ENCODE measurements at places on chromosomes 16 and 17. TPM values are rescaled to one million over a fixed set of nuclear protein-coding genes. Genes with fewer than 3 reads are reported as not detected.

Gene KDM8
- 73.7 TPM for total RNA-seq

Gene HS3ST3B1
- total RNA-seq = 39.8 TPM

Gene RAB26
- total RNA-seq = 10.2 TPM

Gene TP53TG3E
- not detected for total RNA-seq

Gene AATK
- 0.70 TPM for total RNA-seq

Gene USP43
- 11.8 TPM for total RNA-seq

Gene DNAAF8
- 0.45 TPM for total RNA-seq

Gene KRT13
- total RNA-seq = not detected

Gene MLYCD
- total RNA-seq = 17.1 TPM

Gene DHODH
- 28.4 TPM for total RNA-seq

Gene MLKL
- 2.9 TPM for total RNA-seq

Gene PPM1D
- 5.0 TPM for total RNA-seq

Gene MRPL45
- 19.1 TPM for total RNA-seq

Gene MT4
- total RNA-seq = not detected

Gene NAGPA
- total RNA-seq = 7.1 TPM

Gene DOC2B
- total RNA-seq = 0.68 TPM

Gene GRIN2A
- 0.03 TPM for total RNA-seq

Gene CYGB
- total RNA-seq = 5.0 TPM

Gene TBC1D28
- not detected for total RNA-seq

Gene STAC2
- total RNA-seq = not detected

Gene SDF2
- 24.3 TPM for total RNA-seq

Gene RBFOX1
- total RNA-seq = not detected

Gene KRTAP4-6
- not detected for total RNA-seq

Gene RAC3
- total RNA-seq = 8.7 TPM

Gene NOG
- 0.13 TPM for total RNA-seq

Gene TBC1D3I
- total RNA-seq = 0.58 TPM

Gene WNT9B
- total RNA-seq = not detected

Gene C17orf50
- total RNA-seq = not detected

Gene PDILT
- total RNA-seq = not detected

Gene KRTAP1-1
- total RNA-seq = not detected

Gene MYH11
- total RNA-seq = 2.7 TPM

Gene NXPH3
- 0.08 TPM for total RNA-seq

Gene HEXD
- total RNA-seq = 44.3 TPM

Gene GJC1
- total RNA-seq = 0.53 TPM

Gene OTOP3
- not detected for total RNA-seq

Gene CTRB1
- total RNA-seq = 9.7 TPM

Gene KRT39
- not detected for total RNA-seq

Gene HAP1
- total RNA-seq = not detected

Gene RNF222
- total RNA-seq = not detected

Gene KCTD19
- total RNA-seq = not detected

Gene NEK8
- 3.2 TPM for total RNA-seq

Gene ZDHHC1
- total RNA-seq = 1.6 TPM

Gene GOSR2
- 28.1 TPM for total RNA-seq

Gene SAMD14
- 1.9 TPM for total RNA-seq

Gene MOSMO
- 7.2 TPM for total RNA-seq

Gene EFNB3
- 0.63 TPM for total RNA-seq
